Stimulated activated CD8-positive, alpha-beta memory T cell treated with anti-CD3 and anti-CD28 coated beads, Interleukin-15, amount 100 ng/mL, for 1 hour (primary cell): ENCODE measurements at places on chromosomes 16 and 17.

GRCh38 chr16:57349212-57350031, 9.2 kb upstream of the CCL22 start:
- DNase-seq, result no peak

GRCh38 chr17:68740555-68741447, 139.6 kb upstream of the FAM20A start:
- DNase-seq, result no peak

- DNase-seq, result no peak
Observed at GRCh38 chr17:78041386-78042179, 83.1 kb downstream of the TNRC6C start.

DNA sequence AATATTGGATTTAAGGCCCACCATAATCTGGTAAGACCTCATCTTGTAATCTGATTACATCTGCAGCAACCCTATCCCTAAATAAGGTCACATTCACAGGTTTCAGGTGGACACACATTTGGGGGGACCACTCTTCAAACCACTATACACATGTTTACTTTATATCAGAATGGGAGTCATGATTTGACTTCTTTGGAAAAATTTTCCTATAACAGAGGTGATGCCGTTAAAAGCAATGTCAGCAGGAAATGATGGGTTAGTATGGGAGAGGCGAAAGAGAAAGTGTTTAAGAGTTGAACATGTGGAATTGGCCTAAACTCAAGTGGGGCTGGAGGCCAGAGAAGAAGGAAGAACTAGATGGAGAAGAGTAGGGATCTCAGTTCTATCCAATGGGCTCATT, 281.7 kb upstream of the ERCC4 start:
- DNase-seq, result no peak

GRCh38 chr17:80727409-80727755, 182.7 kb downstream of the RPTOR start:
- no peak for DNase-seq

DNA sequence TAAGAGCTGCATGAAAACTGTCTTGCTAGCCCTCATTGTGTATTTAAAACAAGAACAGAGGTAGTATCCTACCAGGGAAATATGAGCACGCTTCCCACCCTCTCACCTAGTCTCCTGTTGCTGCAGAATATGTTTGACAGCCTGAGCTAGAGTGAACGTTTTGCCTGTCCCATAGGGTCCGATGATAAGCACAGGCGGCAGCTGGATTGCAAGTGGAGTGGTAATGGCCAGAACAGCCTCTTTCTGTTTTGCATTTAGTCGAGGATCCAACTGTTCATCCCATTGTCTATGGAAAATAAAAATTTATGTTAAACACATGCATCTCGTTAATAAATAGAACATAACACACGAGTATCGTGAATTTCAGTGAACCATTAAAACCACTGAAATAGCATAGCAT, 84.2 kb downstream of the HELZ start:
- DNase-seq, result no peak

DNA sequence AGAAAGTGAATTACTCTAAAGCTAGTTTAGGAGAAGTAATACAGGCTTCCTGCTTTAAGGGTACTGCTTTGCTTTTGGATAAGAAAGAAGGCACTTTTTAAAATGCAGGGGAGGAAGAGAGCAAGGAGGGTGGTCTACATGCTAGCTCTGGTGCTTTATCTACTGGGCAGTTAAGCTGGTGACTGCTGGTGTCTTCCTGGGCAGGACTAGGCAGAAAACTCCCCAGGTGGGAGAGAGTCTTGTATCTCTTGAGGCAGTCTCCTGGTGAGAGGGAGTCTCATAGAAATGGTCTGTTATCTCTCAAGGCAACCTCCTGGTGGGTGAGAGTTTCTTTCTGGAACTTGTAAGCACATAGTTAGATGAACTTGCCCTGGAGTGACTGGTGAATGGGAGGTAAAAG, 953.9 kb upstream of the GOT2 start:
- no peak for DNase-seq

- no peak for DNase-seq
Observed at GRCh38 chr16:85612191-85612800, 826 bp upstream of the GSE1 start.

GRCh38 chr16:3046641-3047386, 453 bp downstream of the MMP25 start:
- DNase-seq, result no peak

- no peak for DNase-seq
Observed at GRCh38 chr16:21590796-21591195, 8.6 kb upstream of the METTL9 start.

DNA sequence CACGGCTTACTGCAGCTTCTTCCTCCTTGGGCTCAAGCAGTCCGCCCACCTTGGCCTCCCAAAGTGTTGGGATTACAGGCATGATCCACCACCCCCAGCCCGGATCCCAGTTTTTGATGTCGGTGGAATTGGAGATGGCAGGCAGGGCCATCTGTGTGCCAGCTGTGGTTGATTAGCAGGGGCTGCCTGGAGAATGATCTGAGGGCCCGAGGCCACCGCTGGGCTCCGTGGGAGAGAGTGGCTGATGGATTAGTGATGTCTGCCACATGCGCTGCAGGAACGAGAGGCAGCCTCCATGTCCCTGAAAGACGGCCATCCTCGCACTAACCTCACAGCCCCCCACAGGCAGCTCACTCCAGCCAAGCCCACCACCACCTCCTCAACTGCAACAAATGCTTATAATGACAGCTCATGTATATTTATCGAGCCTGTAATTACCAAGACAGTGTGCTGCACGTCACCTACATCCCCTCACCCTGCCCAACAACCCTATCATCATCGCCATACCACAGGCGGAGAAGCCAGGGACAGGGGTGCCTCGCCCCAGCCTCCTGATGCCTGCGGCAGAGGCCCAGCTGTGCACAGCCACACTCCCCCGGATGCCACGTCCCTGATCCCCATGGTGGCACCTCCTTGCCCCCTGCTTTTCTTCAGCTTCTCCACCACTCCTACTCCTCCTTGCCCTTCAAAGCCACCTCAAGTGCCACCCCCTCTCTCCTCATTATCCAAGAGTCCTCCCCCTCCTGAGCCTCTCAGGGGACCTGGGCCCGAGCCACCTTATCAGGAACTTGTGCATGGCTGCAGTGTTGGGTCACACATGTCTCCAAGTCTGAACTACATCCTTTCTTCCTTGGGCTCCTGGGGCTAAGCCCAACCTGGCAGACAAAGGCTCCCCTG, 33.2 kb downstream of the ACTG1 start:
- no peak for DNase-seq

DNA sequence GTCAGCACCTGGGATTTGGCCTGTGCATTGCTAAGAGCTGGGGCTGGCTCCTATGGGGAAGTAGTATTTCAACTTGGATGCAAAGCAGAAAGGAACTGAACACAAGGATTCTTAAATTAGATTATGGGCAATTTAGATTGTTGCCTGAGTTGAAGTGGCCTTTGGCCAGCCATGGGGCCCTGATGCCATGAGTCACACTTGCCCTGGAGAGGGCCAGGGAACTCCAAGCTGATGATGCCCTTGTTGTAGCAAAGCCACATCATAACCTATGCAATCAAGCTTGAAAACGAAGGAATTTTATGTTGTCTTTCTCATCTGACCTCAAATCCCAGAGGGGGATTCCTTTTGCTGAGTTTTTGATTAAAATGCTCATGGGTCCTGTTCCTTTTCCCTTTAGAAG, 3.9 kb upstream of the SPATA32 start:
- no peak for DNase-seq

GRCh38 chr16:67147437-67148140, 3.2 kb downstream of the B3GNT9 start:
- DNase-seq, result no peak

- no peak for DNase-seq
Observed at GRCh38 chr16:4500272-4500671, 24.1 kb downstream of the HMOX2 start.

DNA sequence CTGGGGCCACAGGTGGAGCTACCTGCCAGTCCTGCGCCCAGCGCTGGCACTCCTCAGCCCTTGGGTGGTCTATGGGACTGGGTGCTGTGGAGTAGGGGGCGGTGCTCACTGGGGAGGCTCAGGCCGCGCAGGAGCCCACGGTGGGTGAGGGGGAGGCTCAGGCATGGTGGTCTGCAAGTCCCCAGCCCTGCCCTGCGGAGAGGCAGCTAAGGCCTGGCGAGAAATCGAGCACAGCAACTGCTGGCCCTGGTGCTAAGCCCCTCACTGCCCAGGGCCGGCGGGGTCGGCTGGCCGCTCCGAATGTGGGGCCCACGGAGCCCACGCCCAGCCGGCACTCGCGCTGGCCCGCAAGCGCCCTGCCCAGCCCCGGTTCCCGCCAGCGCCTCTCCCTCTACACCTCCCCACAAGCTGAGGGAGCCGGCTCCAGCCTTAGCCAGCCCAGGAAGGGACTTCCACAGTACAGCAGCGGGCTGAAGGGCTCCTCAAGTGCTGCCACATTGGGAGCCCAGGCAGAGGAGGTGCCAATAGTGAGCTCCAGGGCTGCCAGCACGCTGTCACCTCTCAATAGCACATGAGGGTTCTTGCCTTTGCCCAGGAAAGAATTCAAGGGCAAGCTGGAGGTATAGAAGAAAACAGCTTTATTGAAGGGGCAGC, 11.0 kb upstream of the EEF2KMT start:
- DNase-seq, result no peak

- no peak for DNase-seq
Observed at GRCh38 chr17:9023392-9024218, 2.3 kb downstream of the NTN1 start.

DNA sequence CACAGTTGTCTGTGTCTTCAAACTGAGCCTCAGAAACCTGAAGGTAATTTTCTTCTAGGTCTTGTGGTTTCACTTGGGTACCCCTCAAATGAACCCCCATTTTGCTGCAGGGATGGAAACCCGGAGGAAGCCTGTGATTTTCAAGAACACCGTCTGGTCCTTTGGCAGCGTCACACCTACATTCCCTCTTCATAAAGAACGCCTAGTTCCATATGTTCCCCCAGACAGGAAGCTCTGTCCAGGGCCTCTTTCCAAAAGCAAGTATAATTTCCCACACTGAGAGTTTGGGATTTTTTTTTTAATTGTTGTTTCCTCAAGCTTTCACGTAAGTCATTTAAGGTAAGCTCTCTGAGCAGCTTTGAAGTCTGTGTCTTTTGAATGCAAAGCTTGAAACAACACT, 515.0 kb downstream of the TMEM114 start:
- no peak for DNase-seq

GRCh38 chr16:49890876-49891275, 35.0 kb upstream of the ZNF423 start:
- DNase-seq, result no peak

DNA sequence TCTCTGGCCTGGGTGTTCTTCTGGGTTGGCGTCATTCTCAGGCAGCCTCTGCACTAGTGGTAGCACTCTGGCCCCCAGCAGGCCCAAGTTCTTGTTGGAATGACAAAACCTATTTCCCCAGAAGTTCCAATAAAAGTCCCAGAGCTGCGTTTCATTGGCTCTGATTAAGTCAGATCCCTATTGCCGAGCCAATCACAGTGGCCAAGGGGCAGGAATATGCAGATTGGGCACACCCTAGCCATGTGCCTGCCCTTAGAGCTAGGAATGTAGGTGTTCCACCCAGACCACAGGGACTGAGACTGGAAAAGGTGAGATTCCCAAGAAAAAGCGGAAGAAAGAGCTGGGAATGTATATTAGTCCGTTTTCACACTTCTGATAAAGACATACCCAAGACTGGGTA, 44.9 kb upstream of the POLR3E start:
- no peak for DNase-seq

DNA sequence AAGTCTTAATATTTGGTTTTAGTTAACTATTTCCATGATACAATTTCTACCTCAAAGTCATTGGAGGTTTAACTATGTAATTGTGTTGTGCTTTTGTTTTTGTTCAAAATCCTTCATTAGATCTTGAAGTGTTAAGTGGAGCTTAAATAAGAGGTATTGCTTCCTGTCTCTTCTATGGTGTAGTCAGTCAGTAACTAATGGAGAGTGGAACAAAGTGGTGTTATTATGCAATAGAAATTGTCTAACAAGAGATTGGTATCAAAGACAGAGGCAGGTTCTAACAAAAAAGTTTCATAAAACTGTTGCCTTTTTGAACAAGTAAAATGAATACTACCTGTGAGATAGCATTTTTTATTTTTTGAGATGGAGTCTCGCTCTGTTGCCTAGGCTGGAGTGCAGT, 45.2 kb downstream of the GRB7 start:
- DNase-seq, result no peak

GRCh38 chr16:55225972-55226542, 97.9 kb upstream of the IRX6 start:
- DNase-seq, result no peak

- no peak for DNase-seq
Observed at GRCh38 chr16:81723098-81723723, 55.9 kb upstream of the PLCG2 start.

DNA sequence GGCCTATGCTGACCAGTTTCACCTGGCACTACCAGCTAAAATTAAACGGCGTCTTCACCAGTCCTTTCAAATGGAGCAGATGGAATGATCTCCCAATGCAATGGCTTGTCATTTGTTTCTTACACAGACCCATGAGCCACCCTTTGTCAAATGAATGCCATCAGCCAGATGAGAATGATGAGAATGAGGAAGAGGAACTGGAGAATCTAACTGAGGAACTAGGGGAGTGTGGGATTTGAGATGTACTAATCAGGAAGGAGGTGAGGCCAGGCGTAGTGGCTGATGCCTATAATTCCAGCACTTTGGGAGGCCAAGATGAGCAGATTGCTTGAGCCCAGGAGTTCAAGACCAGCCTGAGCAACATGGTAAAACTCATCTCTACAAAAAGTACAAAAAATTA, 116.4 kb downstream of the HS3ST3A1 start:
- DNase-seq, result no peak

- no peak for DNase-seq
Observed at GRCh38 chr16:69469807-69470561, 45.6 kb downstream of the CYB5B start.

- no peak for DNase-seq
Observed at GRCh38 chr16:49330562-49331201, 42.9 kb upstream of the C16orf78 start.

DNA sequence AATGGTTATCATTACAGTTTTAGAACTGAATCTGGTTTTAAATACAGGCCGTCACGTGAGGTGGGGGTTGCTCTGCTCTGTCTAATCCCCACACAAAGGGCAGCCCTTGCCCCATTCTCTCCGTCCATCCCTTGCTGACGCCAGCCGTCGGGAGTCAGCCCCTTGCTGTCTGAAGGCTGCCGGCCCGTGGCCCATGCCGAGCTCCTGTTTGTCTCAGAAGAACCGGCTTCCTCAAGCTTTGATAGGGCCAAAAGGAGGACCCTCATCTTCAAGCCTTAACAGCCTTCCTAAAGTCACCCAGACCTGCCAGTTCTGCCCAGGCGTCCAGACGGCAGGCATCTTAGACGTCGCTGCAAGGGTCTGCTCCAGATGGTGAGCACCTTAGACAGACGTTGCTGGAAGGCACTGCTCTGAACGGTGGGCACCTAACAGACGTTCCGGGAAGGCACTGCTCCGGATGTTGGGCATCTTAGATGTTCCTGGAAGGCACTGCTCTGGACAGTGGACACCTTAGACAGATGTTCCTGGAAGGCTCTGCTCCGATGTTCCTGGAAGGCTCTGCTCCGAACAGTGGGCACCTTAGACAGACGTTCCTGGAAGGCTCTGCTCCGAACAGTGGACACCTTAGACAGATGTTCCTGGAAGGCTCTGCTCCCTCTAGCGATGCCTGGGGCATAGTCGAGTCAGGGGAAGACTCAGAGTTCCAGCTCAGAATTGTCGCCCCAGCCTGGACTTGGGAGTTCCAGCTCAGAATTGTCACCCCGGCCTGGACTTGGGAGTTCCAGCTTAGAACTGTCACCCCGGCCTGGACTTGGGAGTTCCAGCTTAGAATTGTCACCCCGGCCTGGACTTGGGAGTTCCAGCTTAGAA, 35.1 kb upstream of the CHMP6 start:
- DNase-seq, result no peak
